T-helper 17 cell (primary cell): ENCODE measurements at places on chromosomes 7 and 10. TPM values are rescaled to one million over a fixed set of nuclear protein-coding genes. Genes with fewer than 3 reads are reported as not detected.

DNA sequence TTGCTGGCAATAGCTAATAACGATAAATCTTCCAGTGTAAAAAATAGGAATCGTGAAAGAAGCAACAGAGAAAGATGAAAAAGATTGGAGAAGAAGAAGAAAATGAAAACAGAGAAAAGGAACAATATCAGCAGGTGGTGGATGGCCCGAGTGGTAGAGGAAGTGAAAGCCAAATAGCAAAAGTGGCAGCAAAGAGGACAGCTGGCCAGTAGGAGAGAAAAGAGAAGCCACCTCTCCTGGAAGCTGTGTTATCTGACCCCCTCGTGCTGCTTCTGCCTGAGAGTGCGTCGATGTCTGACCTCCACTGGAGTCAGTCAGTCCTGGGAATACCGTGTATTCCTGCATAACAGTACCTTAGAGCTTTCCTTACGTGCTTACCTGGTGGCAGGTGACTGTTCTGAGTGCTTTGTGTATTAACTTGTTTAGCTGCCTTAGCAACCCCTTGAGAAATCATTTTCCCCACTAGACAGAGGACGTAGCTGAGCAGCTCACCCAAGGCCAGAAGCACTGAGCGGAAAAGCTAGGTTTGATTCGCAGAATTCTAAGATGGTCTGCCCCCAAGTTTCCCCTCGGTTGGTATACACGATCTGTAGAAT lies 88.3 kb downstream of the CHN2 start:
- DNase-seq = no peak

DNA sequence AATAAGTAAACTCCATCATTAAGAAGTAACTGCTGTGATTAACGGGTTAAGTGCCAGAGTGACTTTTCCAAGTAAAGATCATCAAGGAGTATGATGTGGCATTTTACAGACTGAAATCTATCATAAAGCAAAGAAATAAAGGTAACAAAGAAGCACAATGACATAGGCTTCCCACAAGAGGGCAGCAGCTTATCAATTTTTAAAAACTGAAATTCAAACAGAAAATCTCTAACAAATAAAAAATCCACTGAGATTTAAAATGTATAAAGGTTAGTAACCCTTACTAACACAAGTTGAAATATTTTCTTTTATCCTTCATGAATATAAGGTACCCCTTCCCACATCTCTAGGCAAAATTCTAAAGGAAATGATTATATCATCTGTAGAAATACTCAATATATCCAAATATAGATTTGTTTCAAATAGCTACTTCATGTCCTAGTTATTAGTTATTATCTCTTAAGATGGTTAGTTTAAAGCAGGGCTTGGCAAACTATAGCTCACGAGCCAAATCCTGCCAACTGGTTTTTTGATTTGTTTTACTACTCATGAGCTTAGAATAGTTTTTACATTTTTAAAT lies 29.2 kb downstream of the FAM3C start:
- DNase-seq = no peak

DNA sequence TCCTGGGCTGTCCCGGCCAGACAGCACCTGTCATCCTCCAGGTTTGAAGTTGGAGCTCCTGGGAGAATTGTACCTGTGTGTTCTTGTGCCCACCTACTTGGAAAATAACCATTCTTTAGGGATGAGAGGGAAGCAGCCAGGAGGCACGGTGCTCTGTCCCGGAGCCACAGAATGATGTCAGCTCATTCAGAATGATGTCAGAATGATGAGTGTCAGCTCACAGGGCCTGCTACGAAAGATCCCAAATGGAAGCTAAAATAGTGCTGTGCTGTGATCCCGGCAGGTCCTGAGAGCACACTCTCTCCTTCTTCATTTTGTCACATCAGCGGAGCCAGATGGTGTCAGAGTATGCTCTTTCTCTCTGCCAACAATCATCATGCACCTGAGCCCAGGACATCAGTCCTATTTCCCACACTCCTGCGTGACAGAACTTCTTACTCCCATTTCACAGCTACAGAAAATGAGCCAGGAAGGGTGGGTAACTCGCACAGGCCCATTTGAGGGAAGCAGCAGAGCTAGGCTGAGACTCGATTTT lies 8.3 kb downstream of the ABCA13 start:
- DNase-seq = no peak

Gene PHKG1
- 6.2 TPM for total RNA-seq

Gene RTKN2
- total RNA-seq = 8.1 TPM

DNA sequence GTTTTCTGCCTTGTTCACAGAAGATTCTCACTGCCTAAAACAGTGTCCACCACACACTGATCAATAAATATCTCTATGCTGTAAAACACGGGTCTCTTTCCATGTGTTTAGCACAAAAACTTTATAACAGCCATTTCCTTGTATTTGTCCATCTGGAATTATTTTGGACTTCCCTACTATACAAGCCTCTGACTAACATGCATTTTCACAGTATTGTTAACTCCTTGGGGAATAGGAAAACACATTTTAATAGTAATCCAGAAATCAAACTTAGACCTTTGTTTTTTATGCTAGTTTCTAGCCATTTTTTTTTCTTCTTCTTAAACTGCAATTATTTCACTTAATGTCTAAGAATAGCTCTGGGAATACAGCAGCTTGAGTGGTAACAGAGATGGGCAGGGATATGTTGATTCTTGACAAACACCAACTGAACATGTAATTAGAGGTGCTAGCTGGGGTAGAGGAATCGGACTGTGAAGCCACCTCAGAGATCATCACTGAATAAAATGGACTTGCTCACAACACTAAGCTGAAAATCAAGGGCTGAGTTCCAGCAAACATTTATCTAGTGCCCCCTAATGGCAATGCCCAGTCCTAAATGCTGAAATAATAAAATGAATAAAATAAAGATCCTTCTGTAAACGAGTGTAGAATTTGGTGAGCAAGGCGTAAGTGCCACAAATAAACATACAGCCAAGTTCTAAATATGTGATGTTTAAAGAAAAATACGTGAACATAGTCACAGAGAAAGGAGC lies 593.1 kb downstream of the SORCS1 start:
- no peak for DNase-seq

Gene NAT16
- total RNA-seq = not detected

GRCh38 chr10:114681542-114681941 lies 23.5 kb upstream of the ABLIM1 start:
- no peak for DNase-seq

- DNase-seq = no peak
Observed at GRCh38 chr7:55903985-55904759, 16.9 kb downstream of the ZNF713 start.

- no peak for DNase-seq
Observed at GRCh38 chr7:2699289-2699620, 11.3 kb downstream of the AMZ1 start.

Gene NUTM2A
- total RNA-seq = 1.7 TPM

DNA sequence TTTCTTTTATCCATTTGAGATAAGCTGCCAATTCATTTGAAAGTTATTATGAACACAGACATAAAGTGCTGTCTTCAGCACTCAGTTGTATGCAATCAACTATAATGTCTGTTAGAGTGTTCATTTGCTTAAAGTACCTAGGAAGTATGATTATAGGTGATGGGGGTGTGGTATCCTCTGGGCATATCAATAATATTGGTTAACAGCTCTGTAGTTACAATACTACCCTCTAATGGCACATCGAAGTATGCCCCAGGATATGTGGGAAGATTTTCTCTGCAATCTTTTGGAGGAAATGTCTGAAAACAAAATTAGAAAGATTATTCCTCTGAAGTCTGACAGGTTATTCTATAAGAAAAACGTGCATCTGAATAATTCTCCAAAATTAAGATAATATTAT lies 429.7 kb downstream of the ARL4A start:
- no peak for DNase-seq

- DNase-seq = no peak
Observed at GRCh38 chr10:31136930-31137885, 105.5 kb upstream of the ZNF438 start.

Gene TAS2R3
- 0.42 TPM for total RNA-seq

GRCh38 chr7:153036396-153037063 lies 277.0 kb downstream of the ACTR3B start:
- DNase-seq = no peak

DNA sequence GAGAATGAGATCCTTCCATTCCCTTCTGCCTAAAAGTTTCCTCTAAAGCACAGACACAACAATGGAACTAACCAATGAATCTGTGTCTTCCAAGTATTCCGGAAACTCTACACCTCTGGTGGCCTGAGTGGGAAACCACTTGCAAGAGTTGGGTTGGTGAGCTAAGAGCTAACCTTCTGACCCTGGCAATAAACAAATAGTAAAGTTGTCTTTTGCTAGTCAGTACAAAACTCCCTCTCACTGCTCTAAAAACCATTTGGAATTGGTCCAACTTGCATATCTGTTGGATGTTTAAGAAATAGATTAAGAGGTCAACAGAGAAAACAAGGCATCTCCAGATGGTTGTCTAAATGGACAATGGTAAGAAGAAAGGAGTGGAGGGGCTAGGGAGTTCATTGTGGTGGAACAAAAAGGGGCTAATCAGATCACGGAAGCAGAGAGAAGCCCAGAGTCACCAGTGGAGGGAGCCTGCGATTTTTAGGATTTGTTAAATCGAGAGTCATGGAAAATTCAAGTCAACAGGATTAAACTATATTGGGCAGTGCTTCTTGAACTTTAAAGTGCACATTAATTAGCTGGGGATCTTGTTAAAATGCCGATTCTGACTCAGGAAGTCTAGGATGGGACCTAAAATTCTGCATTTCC lies 192.3 kb downstream of the EVX1 start:
- DNase-seq = no peak

DNA sequence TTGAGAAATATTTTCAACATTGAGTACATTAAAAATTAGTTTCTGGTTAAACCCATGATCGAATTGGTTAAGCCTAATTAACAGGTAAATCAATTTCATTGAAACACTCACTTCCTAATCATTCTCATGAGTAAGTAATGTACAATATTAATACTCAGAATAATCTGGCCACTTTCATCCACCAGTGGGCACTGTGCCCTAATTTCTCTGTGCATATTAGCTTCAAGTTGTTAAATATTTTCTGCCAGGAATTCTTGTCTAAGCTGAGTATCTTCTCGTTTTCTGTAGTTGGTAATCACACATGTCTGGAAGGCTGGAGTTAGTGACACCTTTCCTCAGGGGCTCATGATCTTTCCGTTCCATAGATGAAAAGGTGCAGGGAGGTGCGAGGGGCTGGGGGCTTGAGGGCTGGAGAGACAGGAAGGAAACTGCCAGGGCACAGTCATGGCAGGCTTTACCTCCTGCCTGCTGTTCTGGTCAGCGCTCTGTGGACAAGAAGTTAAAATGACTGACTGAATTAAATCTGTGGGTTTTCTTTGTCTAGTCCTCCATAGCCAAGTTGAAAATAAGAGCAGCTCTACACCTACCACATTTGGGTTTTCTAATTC lies 71.9 kb downstream of the WIPF3 start:
- no peak for DNase-seq

- DNase-seq = no peak
Observed at GRCh38 chr7:157759246-157759805, 422.5 kb downstream of the DNAJB6 start.

DNA sequence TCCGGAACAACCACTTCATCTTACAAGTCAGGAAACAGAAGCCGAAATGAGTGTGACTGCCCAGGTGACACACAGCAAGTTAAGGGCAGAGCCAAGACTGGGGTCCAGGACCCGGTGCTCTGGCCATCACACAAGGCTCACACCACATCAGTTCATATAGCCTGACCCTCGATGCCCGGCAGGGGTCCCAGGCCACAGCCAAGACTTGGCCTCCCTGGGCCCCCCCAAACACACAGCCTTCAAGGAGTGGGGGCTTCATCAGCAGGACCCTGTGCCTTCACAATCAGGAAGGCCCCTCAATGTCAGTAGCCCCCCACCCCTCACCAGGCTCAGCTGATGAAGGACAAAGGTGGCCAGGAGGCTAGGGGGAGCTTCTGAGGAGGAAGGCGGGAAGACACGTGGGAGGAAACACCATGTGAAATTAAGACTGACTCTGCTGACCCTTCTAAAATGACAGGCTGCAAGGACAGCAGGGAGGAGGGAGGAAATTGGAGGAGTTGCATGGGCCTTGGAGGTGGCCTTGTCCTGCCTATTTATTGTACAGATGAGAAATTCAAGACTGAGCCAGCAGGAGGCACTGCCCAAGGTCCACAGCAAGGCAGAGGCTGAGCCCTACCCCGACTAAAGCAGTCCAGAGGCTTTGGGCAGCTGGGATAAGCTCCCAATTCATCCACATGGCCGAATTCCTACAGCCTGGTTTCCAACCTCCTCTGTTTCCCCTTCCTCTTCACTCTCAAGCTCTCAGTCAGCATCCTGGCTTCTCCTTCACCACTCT lies 216.1 kb upstream of the ZMIZ1 start:
- DNase-seq = no peak

GRCh38 chr7:76285604-76286374 lies 16.7 kb upstream of the HSPB1 start:
- no peak for DNase-seq

- no peak for DNase-seq
Observed at GRCh38 chr7:6290319-6290741, 17.9 kb upstream of the CYTH3 start.

- DNase-seq = no peak
Observed at GRCh38 chr7:104552102-104552501, 223.7 kb downstream of the LHFPL3 start.

GRCh38 chr7:2834748-2835441 lies 9.2 kb downstream of the GNA12 start:
- no peak for DNase-seq

GRCh38 chr7:66348959-66349358 lies 143.8 kb downstream of the TPST1 start:
- no peak for DNase-seq

GRCh38 chr10:75304741-75305390 lies 69.1 kb upstream of the COMTD1 start:
- DNase-seq = no peak

Gene MUC12
- not detected for total RNA-seq

DNA sequence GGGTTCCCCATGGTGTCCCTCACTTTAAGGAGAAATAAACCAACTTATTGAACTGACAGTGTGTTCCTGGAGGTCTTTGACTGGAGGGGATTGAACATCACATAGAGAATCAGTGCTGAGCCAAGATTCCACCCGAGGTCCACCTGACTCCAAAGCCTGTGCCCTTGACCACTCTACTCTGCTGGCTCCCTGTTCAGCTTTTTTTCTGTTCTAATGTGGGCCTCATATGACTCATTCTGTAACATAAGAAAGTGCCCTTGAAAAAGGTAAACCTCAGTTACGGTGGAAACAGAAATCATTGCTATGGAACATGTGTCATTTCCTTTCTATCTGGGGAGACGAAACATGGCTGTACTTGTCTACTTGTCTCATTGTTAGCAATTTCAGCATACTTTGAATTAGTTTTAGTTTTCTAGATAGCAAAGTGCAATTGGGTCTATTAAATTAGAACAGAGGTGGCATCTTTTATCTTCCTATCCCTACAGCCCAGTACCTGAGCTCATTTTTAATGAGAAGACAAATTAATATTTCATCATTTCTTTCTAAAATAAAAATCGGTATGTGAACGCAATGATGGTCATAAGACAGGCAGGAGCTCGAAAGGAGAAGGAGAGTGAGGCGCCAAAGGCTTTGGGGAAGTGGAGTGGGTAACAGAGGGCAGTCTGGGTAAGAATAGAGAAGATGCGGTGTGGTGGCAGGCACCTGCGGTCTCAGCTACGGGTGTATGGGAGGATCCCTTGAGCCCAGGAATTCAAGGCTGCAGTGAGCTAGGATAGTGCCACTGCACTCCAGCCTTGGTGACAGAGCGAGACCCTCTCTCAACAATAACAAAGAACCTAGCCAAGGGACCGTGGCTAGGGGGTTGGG lies 1.5 kb downstream of the GSDME start:
- DNase-seq = no peak
